ENCODE measurements at places on chromosomes 6 and 20.

DNA sequence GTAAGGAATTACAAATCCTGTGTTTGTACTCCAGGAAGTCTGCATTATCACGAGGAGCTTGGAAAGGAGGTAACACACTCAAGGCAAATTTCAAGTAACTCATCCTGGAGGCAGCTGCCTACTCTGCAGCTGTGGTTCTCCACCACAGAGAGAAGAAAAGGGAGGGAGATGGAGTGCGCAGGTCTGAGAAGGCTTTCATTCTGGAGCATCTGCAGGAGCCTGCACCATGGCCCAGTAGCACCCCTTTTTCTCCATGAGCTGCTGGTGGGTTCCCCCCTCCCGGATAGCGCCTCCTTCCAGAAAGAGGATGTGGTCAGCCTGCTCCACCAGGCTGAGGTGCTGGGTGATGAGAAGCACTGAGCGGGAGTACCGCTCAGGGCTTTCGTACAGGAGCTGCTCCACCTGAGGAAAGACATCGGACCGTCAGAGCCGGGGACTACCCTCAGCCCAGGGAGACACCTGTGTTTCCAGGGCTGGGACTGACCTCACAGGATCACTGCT is 1.6 kb upstream of the PSMB8 start:
- DNase-seq = peak; percentile 69

GRCh38 chr20:51487565-51488268 is 54.8 kb downstream of the NFATC2 start:
- no peak for DNase-seq

DNA sequence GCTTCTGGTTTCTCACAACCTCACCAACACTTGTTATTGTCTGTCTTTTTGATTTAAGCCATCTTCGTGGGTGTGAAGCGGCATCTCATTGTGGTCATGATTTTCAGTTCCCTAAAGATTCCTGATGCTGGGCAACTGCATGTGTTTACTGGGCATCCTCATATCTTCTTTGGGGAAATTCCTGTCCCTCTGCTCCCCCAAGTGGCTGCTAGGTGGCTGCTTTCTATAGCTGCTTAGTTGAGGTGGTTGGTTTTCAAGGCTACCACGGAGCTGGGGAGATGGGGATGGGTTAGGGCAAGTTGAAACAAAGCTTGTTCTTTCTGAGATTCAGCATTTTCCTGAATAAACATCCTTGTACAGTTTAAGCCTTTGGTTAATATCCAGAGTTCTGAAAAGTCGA is 403.9 kb upstream of the SULF2 start:
- no peak for DNase-seq

DNA sequence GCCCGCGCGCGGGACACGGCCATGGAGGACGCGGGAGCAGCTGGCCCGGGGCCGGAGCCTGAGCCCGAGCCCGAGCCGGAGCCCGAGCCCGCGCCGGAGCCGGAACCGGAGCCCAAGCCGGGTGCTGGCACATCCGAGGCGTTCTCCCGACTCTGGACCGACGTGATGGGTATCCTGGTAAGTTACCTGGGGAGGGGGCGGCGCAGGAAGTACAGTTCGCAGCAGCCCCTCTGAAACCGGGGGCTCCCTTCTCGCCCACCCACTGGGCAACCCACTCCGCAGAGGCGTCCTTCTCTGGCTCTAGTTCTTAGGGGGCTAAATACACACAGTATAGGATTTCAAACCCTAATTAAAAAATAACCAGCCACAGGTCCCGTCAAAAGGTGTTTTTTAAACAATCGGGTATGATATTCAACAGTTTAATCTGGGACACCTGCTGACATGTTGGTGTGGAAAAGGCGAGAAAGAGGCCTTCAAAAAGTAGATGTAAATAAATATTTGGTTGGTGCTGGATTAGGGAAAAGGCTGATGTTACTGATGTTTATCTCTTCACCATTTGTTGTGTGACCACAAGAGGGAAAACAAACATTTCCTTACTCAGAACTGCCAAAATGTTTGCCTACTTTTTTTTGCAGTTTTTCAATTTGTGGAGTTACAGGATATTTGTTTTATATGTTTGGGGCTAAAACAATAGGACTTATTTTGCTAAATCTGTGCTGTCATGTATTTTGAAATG is 577 bp downstream of the SASH1 start:
- DNase-seq = no peak

DNA sequence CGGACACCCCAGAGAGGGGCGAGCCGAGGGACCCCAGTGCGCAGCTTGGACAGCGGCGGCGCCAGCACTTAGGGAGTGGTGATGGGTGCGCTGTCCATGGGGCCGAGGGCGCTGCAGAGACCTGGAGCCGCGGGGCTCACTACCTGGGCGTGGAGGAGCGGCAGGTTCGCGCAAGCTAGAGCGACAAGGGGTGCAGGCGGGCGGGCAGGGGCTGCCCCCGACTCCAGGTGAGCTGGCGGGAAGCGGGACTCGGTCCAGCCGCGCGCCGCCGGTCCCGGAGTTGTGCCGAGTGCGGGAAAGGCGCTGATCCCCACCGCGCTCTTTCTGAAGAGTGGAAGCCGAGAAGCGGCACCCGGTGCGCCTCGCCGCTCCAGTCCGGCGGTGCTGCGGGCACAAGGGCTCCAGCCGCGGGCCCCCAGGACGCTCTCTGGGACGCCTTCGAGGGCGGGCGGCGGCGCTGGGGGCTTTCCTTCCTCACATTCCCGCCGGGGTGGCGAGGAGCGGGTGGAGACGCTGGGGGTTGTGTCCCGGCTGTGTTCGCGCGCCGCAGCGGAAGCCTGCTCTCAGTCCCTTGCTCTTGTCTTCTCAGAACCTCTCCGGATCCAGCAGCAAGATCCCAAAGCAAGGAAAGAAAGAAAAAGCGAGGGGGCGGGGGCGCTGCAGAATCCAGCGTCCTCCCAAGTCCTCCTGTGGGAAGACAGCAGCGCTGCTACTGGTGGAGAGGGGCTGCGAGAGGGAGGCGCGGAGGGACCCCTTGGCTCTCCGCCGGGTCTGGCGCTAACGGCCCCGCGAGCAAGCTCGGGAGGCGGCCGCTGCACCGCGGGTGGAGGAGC is at the start of gene B3GAT2:
B3GAT2 (minus strand) TSS at position 610 of the 833 bp plus-strand sequence. CDS start 631 bp downstream, outside the sequence.
- DNase-seq = peak; percentile 23

GRCh38 chr6:121055572-121056163 is 278.6 kb downstream of the TBC1D32 start:
- DNase-seq = no peak

- peak; percentile 63 for DNase-seq
Measured at GRCh38 chr6:142871910-142872331, 73.1 kb downstream of the HIVEP2 start.

DNA sequence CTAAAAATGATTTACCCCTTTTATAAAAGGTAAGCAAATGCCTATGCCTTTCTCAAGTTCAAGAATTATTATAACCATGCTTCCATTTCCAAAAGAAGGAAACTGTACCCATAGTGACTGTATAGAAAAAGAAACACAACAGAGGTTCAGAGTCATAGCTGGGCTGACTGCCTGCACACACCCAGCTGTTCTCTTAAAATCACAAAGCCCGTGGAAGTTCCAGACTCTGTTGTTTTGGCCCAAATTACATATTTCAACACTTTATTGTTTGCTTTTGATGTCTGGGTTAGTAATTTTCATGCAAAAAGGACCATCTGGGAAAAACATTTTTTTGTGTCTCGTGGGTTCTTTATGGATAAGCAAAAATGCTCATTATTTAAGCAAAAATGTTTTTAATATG is 99.2 kb downstream of the LCA5 start:
- DNase-seq = no peak

DNA sequence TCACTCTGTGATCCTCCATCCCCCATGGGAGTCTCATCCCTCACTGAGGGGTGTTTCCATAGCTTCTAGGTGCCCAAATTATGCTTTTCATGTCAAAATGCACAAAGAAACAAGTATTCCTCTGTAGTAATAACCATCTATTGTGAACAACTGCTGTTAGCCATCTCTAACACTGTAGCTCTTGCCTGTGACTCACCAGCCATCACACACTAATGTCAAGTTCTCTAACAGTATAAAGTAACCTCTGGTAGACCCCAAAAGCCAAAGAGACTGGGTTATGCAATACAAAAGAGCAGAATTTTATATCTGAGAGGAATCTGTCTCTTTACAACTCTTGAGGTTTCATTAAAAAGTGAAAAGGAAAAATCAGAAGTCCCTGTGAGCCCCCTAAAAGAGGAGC is 25.4 kb upstream of the IYD start:
- no peak for DNase-seq

DNA sequence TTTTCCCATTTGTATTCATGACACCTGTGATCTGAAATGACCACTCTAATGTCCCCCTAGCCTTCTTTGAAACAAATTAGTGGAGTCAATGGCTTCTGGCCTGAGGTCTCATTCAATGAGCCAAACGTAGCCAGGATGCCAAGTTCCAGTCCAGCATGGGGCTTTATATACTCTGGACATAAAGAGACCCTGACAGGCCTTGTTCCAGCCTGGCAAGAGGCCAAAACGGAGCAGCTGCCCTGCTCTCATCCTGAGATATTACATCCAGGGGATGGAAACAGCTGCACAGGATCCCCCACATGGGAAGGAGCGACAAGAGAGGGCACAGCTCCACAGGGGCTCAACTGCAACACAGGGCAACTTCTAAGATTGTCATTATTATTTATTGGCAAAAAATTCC is 437.8 kb downstream of the CDH26 start:
- DNase-seq = no peak

DNA sequence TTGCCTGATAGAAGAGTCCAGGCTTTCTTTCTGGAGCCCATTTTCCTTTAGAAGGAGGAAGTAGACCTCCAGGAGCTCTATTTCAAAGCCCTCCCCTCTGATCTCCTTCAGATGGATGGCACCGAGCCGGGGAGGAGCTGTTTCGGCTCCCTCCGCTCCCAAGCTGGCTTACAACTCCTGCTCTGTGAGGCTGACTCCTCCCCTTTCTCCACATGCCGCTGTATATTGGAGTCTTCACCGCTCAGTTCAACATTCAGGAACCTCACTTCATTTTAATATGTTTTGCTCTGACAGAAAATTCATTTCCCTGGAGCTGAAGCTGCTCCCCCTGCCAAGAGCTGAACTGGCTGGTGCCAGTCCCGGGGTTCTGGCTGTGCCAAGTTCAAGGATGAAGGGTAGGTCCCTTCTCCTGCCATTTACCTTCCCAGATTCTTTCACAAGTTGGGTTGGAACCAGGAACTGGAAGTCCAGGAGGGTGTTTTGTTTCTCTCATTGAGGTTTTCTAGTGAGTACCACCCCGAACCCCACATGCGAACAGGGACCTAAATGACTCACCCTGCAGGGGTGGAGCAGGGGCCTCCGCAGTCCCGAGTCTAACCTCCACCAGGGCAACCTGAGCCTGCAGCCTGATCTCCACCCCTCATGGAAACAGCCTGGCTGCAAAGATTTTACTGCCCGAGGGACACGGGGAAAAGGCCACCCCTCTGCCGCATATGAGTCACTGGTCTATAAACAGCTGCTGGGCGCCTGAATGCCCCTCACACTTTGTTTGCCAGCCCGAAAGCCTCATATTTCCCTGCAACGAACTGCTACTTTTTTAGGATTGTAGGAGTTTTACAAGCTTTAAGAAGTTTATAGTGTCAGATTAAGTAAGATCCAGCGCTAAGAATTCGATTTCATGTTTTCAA is 68.6 kb upstream of the FOXA2 start:
- no peak for DNase-seq

GRCh38 chr6:131958542-131959470 is 7.6 kb upstream of the CCN2 start:
- no peak for DNase-seq

DNA sequence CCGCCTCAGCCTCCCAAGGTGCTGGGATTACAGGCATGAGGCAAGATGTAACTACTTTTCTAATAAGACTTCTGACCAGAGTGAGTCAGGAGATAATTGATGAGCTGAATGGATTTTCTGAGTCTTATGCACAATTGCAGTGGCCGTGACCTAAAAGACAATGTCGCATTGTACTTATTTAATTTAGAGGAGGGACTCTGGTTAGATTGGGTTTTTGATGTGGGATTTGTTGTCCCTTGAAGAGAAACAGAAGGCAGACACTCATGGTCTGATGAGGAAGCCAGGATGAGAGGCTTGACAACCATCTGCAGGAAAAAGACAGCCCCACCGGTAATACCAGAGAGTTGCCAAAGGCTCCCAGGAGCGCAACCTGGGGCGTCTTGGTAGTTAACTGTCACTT is 68.0 kb downstream of the ISM1 start:
- no peak for DNase-seq

DNA sequence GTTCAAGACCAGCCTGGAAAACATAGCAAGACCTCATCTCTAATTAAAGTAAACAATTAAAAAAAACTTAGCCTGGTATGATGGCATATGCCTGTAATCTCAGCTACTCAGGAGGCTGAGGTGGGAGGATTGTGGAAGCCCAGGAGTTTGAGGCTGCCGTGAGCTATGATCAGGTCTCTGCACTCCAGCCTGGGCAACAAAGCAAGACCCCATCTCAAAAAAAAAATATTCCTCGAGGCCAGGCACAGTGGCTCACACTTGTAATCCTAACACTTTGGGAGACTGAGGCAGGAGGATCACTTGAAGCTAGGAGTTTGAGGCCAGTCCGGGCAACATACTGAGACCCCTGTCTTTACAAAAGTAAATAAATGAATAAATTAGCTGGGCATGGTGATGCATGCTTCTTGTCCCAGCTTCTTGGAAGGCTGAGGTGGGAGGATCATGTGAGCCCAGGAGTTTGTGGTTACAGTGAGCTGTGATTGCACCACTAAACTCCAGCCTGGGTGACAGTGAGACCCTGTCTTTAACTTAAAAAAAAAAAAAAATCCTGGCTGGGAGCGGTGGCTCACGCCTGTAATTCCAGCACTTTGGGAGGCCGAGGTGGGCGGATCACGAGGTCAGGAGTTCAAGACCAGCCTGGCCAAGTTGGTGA is 9.3 kb upstream of the C2 start:
- DNase-seq = no peak

GRCh38 chr20:1414982-1415381 is 22.1 kb upstream of the FKBP1A start:
- no peak for DNase-seq

DNA sequence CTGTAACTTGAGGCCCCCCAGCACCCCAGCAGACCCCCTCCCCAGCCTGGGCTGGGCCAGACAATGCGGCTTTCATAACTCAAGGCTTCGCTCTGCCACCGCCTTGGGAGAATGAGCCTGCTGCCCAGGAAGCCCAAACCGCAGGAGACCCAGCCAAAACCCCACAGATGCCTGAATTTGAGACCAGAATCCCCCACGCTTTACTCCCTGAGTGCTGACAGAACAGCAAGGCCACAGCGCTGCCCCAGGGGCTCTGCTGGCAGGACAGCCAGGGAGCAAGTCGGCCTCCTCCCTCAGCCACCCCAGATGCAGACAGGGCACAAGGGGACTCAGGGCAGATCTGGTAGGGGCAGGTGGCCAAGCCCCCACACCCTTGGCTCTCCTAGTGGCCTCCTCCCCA is 2.2 kb downstream of the MDFI start:
- no peak for DNase-seq

GRCh38 chr6:18216411-18216810 is 47.9 kb downstream of the DEK start:
- no peak for DNase-seq

- DNase-seq = no peak
Measured at GRCh38 chr6:150189122-150189521, 46.3 kb downstream of the PPP1R14C start.

DNA sequence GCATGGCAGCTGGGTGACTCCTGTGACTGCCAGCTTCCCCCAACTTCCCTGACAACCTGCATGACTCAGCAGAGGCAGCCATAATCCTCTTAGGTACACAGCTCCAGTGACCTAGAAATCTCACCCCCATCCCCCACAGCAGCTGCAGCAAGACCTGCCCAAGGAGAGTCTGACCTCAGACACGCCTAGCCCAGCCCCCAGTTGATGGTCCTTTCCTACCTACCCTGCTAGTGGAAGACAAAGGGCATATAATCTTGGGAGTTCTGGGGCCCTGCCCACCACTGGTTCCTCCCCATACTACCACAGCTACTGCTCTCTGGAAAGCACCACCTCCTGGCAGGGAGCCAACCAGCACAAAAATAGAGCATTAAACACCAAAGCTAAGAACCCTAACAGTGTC is 90.2 kb downstream of the F13A1 start:
- DNase-seq = no peak
